Peyer's patch (tissue), 4 donors: ENCODE measurements at places on chromosomes 1 and 21. TPM values are rescaled to one million over a fixed set of nuclear protein-coding genes. Genes with fewer than 3 reads are reported as not detected.

DNA sequence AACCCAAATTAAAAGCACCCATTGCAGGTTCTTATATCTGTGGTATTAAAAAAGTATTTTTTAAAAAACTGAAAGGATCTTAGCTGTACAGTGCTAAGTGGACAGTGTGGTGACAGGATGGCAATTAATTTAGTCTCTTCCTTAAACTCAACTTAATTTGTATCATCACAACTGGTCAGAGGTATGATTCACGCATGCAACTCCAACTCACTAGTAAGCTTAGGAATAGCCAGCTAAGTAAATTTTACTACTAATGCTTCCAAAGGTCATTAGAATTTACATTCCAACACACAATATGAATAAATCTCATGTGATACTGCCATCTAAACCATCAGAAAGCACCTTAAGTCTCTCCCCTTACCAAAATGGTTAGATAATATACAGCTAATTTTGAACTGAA lies 35.4 kb downstream of the ENAH start:
- DNase-seq = no peak
- no peaks in the 10 kb centered on the region for H3K4me1 ChIP-seq
- no peak overlapping the region for H3K27ac ChIP-seq
- no peak overlapping the region for H3K4me3 ChIP-seq
- H3K36me3 ChIP-seq = no peaks in the 10 kb centered on the region
- H3K27me3 ChIP-seq = no peaks in the 10 kb centered on the region

DNA sequence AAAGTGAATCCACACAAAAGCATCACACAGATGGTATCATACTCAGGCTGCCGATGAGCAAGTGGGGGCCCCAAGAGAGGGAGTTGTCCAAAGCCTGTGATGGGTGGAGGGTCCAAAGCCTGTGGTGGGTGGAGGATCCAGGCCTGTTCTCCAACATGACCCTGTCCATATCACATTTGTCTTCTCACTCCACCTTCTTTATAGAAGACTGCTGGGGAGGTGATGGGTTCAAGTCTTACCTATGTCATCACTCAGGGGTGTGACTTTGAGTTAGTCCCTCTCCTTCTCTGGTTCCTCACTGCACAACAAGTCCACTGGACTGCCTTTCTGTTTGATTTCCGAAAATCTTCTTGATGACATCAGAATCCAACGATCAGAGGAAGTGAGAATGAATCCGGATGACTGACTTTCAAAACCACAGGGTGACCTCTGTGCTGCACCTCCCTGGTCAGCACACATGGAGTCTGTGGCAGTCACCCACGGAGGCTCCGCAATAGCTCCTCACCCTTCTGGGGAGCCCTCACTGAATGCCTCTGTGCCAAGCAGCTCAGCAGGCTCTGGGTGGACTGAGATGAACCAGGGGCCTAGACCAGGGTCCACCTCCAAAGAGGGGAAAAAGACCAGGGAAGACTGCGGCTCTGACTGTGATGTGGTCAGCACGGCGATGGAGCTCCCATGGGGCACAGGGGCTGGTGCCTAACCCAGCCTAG lies 166.8 kb downstream of the HIVEP3 start:
- no peak overlapping the region for H3K4me3 ChIP-seq
- no peaks in the 10 kb centered on the region for H3K27me3 ChIP-seq
- no peak for DNase-seq
- H3K36me3 ChIP-seq = no peaks in the 10 kb centered on the region
- H3K27ac ChIP-seq = no peak overlapping the region
- no peaks in the 10 kb centered on the region for H3K4me1 ChIP-seq

- peaks cover 3% of the 10 kb centered on the region for H3K27me3 ChIP-seq
- H3K4me3 ChIP-seq = no peak overlapping the region
- H3K27ac ChIP-seq = no peak overlapping the region
- no peaks in the 10 kb centered on the region for H3K36me3 ChIP-seq
Observed at GRCh38 chr1:207500306-207500705, 4.3 kb downstream of the CR1 start.

GRCh38 chr1:246218686-246219085 lies 288.4 kb downstream of the SMYD3 start:
- H3K27me3 ChIP-seq = no peaks in the 10 kb centered on the region
- H3K36me3 ChIP-seq = no peaks in the 10 kb centered on the region
- H3K4me3 ChIP-seq = no peak overlapping the region
- DNase-seq = no peak
- no peak overlapping the region for H3K27ac ChIP-seq

- no peaks in the 10 kb centered on the region for H3K27me3 ChIP-seq
- peaks cover 28% of the 10 kb centered on the region for H3K4me1 ChIP-seq
- DNase-seq = no peak
- H3K4me3 ChIP-seq = no peak overlapping the region
- H3K27ac ChIP-seq = peak overlapping the region; percentile 65
Observed at GRCh38 chr1:100441146-100441545, 88.8 kb downstream of the CDC14A start.

The CADM3 gene
- total RNA-seq = 9.0 TPM

The UFC1 gene
- 66.0 TPM for total RNA-seq

The INAVA gene
- 331 TPM for total RNA-seq
